ENCODE measurements at places on chromosomes 5 and 9.

DNA sequence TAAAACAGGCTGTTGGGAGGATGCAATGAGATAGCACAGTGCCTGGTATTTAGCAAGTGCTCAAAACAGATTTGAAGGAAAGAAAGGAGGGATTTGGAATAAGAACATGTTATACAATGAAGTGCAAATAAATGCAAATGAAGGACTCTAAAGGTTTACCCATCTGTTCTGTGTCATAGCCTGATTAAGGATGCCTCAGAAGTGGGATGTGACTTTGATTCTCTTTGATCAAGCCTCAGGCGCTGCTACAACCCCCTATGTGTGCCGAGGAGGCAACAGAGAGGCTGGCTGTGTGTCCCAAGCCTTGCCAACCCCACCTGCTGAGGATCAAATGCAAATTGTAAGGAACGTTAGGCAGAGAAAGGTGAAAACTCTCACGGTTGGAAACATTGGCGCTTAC lies 27.2 kb downstream of the GGTA1 start:
- DNase-seq, result no peak

DNA sequence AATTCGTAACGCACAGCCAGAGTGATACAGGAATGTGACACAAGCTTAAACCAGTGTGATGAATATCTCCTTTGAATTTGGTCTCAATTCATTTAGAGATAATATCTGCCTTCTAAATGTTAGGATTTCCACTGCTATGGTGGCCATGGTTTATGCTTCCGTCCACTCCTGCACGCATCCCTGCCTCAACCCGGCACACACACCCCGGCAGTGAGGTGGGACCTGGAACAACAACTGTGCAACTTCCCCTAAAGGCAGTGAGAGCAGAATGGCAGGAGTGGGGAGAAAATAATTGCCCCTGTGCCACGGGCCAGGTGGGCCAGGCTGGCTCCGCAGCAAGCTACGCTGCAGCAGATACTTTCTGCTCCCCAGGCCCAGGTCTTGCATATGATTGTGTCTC lies 72.6 kb upstream of the CPEB4 start:
- no peak for DNase-seq

DNA sequence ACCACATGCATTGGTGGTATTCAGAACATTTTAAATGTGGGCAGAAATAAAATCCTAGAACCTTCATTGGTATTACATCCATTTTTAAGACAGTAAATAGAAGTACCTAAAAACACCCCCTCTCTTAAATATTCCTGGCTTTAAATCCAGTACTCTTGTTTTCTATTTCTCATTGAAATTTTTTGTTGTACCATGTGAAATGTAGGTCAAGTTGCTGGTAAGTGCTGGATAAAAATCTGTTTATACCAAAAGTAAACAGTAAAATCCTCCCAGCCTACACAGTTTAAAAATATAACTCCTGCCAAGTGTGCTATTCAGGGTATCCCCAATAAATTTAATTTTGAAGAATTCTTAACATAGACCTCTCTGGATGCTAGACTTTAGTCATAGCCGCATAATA lies 75.0 kb upstream of the FST start:
- no peak for DNase-seq

DNA sequence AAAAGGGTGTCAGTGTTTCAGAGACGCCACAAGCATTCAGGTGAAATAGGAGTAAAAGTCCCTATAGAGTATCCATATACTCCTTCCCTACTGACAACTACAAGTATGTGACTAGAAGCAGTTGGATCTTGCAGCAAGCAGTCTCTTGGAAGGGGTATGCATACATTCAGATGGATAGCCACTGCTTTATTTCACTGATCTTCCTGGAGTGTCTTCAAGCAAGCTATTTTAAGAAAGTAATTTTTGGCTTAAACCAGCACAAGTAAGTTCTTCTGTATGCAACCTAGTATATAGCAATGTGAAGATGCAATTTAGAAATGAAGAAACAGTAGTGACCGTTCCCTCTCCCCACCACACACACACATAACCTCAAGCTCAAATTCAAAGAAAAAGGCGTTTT lies 446.8 kb upstream of the CDH18 start:
- no peak for DNase-seq

- no peak for DNase-seq
These were observed 28.3 kb upstream of the RAI14 start for GRCh38 chr5:34627794-34628193.

GRCh38 chr5:90161414-90161813 lies 248.1 kb downstream of the CETN3 start:
- DNase-seq, result no peak

- DNase-seq, result no peak
These were observed 161.1 kb downstream of the TARS1 start for GRCh38 chr5:33601881-33602280.

DNA sequence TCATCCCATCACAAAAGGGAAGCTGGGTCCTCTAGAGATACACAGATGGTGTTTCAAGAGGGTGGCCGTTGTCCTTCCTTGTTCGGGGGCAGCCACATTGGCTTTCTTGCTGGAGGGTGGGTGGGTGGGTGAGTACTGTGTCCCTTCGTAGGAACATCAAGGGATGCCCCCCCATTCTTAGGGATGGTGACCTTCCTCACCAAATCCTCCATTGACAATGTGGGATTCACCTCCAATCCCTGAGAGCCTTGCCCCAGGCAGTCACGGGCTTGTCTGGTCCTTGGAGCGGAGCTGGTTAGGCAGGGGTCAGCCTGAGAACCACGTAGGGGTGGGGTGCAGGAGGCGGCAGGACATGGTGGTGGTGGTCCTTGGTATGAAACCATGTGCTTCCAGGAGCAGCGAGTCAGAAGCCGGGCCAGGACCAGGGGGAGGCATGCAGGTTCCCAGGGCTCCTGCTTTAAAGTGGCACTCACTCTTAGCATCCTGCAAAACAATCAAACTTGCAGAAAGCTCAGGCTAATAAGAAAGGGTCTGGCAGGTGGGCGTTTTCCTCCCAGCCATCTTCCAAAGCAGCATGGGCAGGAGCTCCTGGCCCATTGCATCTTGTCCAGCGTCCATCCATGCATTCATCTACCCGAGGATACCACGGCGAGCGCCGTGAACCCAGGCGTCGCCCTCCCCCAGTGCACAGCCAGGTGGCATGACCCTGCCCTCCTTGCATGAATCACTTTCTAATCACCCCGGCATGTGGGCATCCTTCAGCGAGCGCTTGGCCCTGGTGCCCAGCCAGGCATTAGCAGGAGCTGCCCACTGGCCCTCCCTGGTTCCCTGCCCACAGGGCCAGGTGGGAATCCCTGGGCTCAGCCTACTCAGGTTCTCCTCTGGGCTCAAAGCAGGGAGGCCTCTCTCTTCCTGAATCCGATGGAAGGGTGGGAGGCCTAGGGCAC lies 76.4 kb downstream of the NTNG2 start:
- no peak for DNase-seq

GRCh38 chr5:138721979-138722378 lies 31.2 kb upstream of the CTNNA1 start:
- DNase-seq, result no peak

DNA sequence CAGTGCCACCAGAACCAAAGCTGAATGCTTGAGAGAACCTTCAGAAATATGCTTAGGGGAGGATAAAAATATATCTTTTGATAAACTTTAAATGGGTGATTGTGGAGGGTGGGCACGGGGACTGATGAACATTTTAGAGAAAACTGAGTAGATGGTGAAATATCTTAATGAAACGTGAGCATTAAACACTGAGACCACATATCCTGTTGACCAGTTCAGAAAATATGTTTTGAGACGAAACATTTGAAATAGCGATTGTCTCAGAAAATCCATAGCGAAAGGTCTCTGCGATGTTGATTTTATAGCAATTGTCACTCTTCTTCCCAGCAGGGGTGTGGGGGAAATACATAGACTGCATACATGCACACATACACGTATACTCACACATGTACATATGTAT lies 231.0 kb downstream of the ESM1 start:
- DNase-seq, result no peak

- no peak for DNase-seq
These were observed 14.1 kb upstream of the CEP72 start for GRCh38 chr5:597871-598563.

DNA sequence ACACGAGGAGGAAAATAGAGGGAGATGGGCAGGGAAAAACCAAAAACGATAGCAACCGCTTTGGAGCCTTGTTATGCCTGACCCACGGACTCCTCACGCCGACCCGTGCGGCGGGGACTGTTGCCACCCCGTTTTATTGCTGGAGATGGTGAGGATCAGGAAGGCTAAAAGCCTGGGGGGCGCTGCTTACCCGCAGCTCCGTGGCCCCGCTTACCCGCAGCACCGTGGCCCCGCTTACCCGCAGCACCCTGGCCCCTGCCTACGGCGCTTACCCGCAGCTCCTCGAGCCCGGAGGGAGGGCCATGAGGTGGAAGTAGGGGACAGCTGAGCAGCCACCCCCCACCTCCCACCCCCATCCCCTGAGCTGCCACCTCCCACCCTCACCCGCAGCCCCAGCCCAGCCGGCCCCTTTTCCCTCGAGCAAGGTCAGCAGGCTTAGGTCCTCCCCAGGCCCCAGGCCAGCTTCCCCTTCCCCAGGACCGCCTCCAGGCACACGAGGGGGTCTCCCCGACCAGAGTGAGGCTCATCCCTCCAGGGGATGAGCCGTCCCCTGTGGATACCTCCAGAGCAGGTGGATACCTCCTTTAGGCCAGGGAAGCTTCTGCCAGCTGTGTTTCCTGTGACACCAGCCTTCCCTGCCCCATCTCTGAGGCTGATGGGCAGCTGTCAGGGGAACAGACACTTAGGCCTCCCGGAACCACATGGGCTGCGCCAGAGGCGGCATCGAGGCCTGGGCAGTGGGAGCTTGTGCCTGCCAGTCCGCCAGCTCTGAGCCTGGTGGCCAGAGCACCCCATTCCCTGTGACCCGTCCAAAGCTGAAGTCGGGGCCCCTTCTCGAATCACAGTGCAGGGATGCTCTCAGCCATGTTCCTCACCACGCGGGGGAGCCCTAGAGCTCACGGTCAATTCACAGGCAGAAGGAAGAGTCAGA lies 92.3 kb downstream of the LMX1B start:
- peak; percentile 76 for DNase-seq

DNA sequence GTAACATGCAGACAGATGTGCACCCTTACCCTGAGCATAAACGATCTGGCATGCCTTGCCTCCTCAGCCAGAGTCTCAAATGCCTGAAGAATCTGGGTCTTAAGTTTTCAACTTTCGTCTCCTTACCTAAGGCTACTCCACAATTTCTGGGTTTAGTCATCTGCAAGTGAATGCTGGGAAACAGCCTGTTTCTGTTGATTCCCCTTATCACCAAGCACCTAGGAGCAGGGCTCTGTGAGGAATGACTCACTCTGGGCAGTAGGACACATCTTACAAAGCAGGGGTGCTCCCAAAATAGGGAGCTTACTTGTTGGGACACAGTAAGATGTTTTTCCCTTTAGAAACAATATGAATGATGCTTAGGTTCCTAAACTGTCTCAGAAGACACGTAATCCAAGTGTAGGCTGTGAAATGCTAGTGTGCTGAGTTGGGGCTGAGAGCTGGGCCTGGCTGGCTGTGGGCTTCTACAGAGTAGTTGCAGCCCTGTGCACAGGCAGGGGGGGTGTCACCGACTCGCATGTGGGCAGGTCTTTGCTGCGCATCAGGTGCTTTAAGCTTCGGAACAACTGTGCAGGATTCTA lies 58.0 kb downstream of the DAP start:
- no peak for DNase-seq

DNA sequence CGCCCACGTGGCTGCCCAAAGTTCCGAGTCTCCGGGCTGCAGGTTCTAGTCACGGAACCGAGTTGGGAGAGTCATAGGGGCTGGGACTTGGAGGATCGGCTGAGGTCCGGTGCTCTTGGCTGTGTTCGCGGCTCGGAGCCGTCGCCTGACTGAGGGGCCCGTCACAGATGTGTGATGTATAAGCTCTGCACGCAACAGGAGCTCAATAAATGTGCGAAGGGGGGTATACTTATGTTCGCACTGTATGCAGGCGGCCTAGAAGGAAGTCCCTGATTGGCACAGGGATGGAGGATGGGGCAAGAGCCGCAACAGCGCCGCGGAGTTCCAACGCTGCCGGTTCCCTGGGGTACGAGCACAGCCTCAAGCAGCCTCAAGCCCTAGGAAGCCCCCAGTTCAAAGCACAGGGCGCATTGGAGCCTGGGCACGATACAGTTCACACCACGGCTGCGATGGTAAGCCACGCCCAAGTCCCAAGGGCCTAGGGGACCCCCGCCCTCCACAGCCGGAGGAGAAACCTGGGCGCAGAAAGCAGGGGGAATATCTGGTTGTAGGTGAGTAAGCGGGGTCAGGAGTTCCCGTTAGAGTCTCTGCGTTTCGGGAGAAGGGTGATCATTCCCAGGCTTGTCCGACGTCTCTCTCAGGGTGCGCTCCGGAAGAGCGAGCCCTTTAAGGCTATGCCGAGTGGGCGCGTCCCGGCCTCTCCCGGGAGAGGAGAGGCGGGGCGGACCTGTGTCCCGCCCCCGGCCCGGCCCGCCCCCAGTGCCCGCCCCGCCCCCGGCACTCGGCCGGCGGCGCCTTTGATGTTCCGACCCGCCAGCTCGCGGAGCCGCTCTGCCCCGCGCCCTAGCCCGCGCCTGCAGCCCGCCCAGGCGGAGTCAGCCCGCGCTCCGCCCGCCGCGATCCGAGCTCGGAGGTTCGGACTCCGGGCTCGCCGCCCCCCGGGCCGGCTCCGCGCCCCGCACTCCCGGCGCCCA lies at the start of gene TCF7:
Gene TCF7 (plus strand): TSS at position 780 of the 974 bp plus-strand sequence. CDS start 226 bp downstream, outside the sequence.
- peak; percentile 64 for DNase-seq

DNA sequence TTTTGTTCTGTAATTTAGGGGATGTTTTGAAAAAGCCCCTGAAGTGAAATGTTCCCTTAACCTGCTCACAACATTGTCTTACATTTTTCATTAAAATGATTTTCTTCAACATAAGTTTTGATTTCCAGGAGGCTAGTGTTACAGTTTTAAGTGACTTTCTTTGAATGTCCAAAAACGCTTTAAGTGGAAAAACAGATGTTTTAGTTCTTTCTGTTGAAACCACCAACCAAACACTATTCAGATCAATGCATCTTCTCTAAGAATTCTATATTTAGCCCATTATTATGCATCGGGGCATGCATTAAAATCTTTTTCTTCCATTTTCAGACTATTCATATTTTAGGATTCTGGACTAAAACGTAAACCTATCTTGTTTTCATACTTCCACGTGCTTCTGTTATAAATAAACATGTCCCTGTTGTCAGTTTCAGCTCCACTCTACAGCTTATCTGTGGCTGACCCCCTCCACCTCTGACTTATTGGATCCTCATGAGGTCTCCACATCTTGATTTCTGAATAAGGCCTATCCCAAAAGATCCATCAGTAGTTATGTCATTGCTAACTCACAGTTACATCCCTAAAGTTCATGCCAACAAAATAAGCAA lies 882.3 kb upstream of the SEMA6A start:
- DNase-seq, result no peak

Measured in stimulated activated CD4-positive, alpha-beta T cell treated with anti-CD3 and anti-CD28 coated beads, Interleukin-1b, Interleukin-23, amount 100 ng/mL, for 4 hours (primary cell).